ENCODE measurements at places on chromosomes 4 and X.

GRCh38 chrX:102765809-102766208, 45.3 kb downstream of the GPRASP3 start:
- no peak for DNase-seq

- DNase-seq: no peak
These were observed 958.3 kb upstream of the ADGRL3 start for GRCh38 chr4:60241866-60242265.

- no peak for DNase-seq
These were observed 763.5 kb upstream of the FRG1 start for GRCh38 chr4:189177130-189177529.

GRCh38 chrX:76439188-76439587, 11.7 kb downstream of the MAGEE1 start:
- no peak for DNase-seq

DNA sequence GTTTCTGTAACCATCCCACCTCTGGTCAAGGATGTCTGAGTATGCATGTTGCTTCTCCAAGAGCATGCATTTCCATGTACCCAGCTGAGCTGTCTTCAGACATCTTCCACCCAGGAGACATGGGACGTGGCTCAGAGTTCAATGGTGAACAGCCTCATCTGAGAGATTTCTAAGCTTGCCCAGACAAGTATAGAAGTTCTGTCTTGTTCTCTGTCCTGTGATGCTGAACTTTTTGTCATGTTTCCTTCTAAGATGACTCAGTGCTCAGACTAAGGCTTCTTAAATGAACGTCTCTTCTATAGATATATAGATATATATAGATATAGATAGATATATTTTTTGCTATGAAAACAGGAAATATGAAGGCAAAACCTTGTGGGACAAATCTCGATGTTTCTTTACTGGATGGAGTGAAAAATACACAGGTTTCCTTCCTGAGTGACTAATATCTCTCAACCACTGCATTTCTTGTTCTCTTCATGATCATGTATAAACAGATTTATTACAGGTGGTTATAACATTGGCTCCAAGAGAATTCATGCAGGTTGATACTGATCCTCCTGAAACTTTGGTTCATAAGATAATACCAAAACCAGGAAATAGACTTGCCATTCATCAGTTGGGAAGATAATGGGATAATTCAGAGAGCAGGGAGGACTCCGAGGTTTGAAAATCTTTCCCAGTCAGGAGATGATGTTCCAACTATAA, 168.2 kb downstream of the ZNF518B start:
- no peak for DNase-seq

All from heart left ventricle (tissue), 16 donors.